ENCODE measurements at places on chromosomes 16 and 17.

- DNase-seq: no peak
Measured at GRCh38 chr16:66220702-66221101, 145.8 kb upstream of the CDH5 start.

DNA sequence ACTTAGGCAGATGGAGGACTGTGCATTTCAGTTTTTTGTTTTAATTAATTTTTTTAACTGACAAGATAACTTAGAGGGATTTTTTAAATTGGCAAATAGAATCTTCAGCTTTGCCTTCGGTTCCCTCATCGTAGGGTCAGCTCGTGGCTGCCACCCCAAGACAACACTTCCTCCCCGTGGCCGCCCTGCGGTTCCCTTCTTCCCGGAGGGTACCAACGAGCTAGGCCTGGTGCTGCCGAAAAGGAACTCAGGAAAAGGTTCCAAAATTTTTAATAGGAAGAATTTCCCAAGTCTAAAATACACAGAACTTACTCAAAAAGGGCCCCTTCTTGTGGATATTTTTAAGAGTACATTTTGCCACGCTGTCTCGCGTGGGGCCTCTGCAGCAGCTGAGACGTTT, 210.4 kb upstream of the CHMP6 start:
- no peak for DNase-seq

GRCh38 chr16:726438-727290, at the start of the genes CCDC78 and HAGHL:
TSS of gene CCDC78 (minus strand) at chr16:726443. CDS start at chr16:726367, 76 bp downstream.
TSS of gene HAGHL (plus strand) at chr16:727106. CDS start at chr16:727510, 404 bp downstream.
- no peak for DNase-seq

DNA sequence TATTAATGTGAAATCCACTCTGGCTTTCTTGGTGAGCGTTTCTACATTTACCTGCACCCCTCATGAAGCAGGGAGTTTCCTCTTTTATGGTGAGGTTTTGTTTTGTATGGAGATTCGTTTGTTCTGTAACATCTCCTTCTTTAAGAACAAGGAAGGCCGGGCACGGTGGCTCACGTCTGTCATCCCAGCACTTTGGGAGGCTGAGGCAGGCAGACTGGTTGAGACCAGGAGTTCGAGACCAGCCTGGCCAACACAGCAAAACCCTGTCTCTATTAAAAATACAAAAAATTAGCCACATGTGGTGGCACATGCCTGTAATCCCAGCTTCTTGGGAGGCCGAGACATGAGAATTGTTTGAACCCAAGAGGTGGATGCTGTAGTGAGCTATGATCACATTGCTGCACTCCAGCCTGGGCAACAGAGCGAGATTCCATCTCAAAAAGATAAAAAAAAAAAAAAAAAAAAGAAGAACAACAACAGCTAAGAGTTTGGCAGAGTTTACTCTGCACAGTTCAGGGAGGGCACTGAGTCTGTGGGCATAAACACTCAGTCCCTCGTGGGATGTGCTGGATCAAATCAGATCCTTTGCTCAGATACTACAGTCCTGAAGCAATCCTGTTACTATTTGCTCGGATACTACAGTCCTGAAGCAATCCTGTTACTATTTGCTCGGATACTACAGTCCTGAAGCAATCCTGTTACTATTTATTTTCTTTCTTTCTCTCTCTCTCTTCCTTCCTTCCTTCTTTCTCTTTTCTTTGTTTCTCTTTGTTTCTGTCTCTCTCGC, 28.9 kb downstream of the ADCY9 start:
- no peak for DNase-seq

DNA sequence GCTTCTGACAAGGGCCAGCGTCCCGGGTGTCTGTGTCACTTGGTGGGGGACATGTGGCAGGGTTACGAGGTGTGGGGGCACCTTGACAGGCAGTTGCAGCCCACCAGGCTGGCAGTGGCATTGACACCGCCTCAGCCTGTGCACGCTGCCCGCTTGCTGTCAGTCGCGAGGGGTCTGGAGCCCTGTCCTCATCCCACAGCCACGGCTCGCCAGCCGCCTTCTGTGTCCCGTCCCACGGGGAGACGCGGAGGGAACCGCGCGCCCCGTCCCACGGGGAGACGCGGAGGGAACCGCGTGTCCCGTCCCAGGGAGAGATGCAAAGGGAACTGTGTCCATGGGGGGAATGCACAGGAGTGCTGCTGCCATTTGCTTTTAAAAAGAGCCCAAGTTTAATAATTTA, 3.5 kb downstream of the PABPN1L start:
- no peak for DNase-seq

DNA sequence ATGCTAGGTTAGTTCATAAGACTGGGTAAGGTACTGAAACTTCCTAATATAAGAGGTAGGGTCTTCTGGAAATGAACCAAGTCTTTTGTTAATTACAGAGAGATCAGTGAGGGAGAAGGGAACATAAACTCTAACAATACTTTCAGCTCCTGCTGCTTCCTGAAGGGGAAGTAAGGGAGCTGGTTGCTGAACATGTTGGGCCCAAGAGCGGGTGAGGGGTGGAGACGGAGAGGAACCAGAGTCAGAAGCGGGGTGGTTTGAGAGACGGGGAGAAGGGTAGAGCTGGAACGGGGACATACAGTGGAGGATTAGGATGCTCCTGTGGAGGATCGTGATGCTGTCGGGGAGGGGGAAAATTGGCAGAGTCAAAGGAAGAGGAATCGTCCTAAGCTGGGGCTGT, 11.5 kb upstream of the ZNF747 start:
- no peak for DNase-seq

DNA sequence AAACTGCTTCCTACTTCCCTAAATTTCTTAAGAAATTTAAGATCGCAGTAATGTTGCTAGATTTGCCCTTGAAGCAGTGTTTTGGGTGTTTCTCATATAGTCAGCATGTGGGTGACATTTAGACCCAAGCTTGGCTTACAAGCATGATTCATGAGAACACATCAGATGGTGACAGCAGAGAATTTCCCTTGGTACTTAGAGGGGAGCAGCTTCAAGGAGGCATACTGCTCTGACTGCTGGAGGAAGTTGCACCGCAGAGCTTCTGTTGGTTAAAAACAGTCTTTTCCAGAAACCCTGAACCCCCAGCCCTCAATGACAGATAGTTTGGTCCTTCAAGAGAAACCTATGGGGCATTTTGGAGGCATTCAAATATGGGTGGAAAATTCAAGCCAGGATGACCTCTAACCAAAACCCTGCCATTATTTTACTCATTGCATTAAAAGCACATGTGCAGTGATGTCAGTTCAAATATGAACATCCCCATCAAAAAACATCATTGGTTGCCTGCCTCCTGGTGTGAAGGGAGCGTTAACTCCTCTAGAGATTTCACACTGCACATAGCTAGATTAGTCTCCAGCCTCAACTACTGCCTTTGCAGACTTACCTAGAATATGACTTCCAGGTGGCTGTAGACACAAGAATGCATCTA, 201.5 kb upstream of the CACNG5 start:
- no peak for DNase-seq

DNA sequence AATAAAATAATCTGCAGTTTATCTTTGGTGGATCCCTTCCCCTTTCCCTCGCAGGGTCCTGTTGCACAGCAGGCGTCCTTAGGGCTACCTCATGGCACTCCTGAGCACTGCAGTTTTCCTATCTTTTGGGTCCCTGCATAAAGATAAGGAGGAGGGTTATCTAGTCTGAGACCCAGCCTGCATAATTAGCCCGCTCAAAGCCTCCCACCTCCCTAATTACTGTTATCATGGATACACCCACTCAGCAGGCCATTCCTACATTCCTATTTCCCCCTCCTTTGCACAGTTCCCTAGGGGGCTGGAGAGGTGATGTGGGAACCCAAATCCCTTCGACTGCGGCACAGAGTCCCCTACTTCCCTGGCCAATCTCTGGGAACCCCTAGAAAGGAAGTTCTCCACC, 5.1 kb upstream of the CLUH start:
- DNase-seq: no peak

DNA sequence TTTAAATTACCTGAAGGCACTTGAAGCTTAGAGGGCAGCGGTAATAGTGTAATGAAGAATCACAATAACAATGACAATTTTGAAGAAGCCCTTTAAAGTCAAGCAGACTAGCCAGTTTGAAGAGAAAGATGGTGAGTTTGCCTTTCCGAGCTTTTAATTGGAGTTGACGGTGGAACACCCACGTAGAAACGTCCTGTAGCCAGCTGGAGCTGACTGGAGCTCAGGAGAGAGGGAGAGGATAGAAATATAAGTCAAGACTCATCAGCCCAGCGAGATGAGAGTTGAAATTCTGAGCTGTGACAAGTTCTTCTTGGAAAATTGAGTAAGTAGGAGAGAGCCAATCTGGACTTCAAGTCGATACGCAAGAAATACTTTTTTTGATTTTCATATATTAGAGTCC, 91.7 kb upstream of the CACNG3 start:
- no peak for DNase-seq

- DNase-seq: no peak
Measured at GRCh38 chr16:17470908-17471718, at the start of gene XYLT1. TSS of gene XYLT1 (minus strand) at chr16:17470960. CDS start at chr16:17470796, 164 bp downstream.

DNA sequence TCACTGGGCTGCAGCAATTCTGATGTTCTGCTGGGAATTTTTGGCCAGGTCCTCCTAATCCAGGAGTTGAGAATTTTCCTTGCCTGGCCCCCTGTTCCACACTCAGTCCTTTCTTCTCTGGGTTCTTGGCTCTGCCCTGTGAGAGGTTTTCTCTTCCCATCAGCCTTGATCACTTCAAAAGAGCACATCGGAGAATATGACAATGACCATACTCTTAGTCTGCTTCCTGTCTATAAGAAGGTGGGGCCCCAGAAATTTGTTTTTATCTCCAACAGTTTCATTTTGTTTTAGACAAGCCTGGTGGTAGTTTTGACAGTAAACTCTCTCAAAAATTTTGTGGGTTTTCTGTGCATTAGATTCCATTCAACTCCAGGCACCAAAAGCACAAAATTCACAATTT, 70.7 kb downstream of the C17orf67 start:
- no peak for DNase-seq

GRCh38 chr17:8922451-8922850, 43.1 kb downstream of the PIK3R5 start:
- DNase-seq: no peak

DNA sequence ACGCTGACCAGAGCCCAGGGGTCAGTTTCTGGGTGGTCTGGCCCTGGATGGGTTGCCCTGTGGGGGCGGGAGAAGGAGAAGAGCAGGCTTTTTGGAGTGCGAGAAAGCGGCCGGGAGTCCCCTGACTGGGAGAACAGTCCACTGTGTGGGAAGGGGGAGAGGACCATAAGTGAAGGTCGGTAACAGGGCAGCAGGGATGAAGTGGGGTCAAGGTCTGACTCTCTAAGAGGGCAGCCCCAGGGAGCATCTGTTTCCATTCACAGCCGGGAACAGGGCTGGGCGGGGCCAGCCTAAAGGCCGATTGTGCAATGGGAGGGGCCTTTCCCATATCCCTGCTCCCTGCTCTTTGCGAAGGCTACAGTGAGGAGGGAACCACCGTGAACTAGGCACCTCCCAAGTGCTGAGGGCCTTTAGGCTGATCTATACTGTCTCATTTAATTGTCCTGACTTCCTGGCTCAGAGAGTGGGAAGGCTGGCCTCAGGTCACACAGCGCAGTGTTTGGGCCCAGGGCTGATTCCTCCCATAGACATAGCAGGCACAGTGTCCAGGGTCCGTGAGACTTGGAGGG, 10.4 kb upstream of the WFDC1 start:
- no peak for DNase-seq

- no peak for DNase-seq
Measured at GRCh38 chr16:50603206-50604064, 55.2 kb downstream of the NKD1 start.

GRCh38 chr17:81980707-81981343, 3.4 kb downstream of the ASPSCR1 start:
- DNase-seq: no peak

DNA sequence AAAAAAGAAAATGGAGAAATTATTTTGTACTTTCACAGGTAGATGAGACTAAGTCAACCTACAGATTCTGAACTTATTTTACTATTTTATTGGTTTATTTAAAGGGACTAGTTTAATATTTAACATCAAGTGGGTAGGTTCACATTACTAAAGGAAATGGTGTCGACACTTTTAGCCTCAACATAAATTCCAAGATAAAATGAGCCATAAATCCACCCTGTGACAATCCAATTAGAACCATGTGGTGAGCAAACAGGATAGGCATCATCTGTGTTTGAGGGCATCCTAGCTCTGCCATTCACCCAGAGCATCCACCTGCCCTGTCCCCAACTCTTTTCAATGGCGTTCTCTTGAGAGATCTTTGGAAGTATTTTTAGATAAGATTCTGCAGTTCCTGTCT, 92.8 kb upstream of the PMFBP1 start:
- no peak for DNase-seq

DNA sequence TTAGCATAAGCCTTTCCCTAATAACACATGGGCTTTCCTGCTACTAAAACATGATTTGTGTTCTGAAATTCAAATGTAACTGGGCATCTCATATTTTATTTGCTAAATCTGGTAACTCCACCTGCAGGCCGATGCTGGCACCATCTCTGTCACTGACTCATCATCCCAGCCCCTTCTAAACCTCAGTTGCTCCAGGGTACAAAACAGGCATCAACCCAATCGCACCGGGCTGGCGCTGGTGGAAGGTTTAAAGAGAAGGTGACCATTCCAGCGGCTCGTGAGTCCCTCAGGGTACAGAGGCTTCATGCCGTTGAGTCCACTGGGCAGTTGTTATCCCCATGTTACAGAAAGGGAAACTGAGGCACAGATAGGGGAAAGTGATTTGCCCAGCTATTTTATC, 27.1 kb downstream of the PPL start:
- DNase-seq: no peak

DNA sequence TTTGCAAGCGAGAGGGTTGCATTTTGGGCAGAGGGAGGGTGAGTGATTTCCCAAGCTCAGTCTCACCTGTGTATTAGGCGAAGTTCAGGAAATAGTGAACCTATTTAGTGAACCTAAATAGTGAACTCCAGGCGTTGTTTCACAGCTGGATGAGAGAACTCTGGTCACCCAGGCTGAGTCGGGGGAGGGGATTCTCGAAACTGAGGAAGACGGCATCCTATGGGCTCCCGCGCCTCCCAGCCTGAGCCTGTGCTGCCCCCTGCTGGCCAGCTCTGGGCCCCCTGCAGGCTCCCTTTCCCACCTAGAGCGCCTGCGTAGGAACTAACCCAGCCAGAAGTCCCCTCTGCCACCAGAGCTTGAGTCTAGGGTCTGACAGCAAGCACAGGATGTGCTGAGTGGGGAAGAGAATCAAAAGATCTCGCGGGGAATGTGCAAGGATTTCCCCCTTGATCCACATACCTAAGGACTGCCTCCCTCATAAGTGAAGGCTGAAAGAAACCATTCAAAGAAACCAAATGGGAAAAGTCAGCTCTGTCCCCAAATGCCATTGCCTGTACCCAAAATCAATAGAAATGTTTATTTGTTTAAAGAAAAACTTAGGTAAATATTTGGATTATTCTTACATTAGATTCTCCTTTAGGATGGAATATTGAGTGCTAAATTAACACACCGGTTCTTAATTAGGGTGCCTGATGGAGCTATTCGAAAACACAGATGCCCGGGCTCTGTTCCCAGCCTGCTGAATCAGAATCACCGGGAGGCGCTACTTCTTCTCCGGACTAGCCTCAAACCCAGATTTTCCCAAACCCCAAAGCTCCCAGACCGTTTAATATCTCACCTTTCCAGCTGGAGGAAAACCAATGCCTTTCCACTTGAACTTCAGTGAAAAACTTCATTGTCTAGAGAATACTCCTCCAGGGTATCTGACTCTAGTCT, 14.8 kb upstream of the MARVELD3 start:
- DNase-seq: peak; percentile 27

Data from NCI-H1048 (cell line).